Inflammatory macrophage treated with lipopolysaccharide for 4 hours (primary cell): ENCODE measurements at places on chromosomes 5 and 9.

GRCh38 chr5:68176802-68177479 lies 38.6 kb upstream of the PIK3R1 start:
- no peak for DNase-seq

GRCh38 chr9:126558051-126558665 lies 55.6 kb upstream of the LMX1B start:
- DNase-seq = peak; percentile 22

GRCh38 chr5:78837836-78838235 lies 147.3 kb downstream of the ARSB start:
- no peak for DNase-seq

- peak; percentile 90 for DNase-seq
Observed at GRCh38 chr5:159402311-159402710, 72.0 kb upstream of the IL12B start.

DNA sequence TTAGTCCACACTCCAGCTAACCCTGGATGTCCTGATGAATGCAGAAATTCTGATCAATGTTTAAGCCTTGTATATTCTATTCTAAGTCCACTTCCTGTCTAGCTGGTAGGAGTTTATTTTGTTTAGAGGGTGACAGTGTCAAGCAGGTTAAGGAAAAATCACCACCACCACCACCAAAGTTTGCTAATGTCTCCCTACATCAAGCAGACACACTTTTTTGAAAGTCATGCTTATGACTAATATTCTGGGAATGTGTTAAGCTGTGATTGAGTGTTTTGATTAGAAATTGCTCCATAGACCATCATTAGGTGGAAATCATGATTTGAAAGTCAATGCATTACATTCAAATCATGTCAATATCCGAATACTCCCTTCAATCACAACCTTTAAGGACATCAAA lies 1530.1 kb downstream of the MAT2B start:
- no peak for DNase-seq

GRCh38 chr9:33177086-33177485 lies 9.9 kb upstream of the B4GALT1 start:
- peak; percentile 77 for DNase-seq

- DNase-seq = peak; percentile 24
Observed at GRCh38 chr5:102792705-102793104, 37.6 kb downstream of the PAM start.

GRCh38 chr9:26566141-26566540 lies 326.5 kb downstream of the CAAP1 start:
- DNase-seq = no peak

DNA sequence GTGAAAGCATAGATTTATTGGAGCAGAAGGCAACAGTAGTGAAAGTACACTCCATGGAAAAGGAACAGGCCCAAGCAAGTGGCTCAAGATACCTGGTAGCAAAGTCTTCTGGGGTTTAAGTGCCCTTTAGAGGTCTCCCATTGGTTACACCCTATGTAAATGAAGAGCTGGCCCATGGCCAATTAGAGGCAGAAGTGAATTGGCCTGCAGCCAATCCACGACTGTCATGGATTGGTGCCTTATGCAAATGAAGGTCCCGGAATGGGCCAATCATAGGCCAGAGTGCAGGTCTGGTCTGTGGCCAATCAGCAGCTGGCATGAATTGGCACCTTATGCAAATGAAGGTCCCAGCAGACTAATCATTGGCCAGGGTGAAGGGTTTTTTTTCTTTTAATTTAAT lies 64.2 kb upstream of the PCSK5 start:
- DNase-seq = no peak

- no peak for DNase-seq
Observed at GRCh38 chr9:124794902-124795491, 18.1 kb downstream of the OLFML2A start.

- no peak for DNase-seq
Observed at GRCh38 chr9:37700131-37700530, 49.4 kb downstream of the FRMPD1 start.

DNA sequence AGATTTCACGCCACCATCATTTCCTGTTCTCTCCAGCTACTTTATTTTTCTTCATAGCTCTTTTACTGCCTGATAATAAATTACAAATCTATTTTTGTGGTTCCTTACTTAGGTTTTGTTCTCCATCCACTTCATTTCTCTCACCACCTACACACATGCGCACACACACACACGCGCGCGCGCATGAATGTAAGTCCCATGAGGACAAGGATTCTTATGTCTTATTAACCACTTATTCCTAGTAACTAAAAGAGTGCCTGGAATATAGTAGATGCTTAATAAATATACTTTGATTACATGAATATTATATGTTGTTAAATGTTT lies 116.5 kb downstream of the TRPM6 start:
- DNase-seq = no peak

DNA sequence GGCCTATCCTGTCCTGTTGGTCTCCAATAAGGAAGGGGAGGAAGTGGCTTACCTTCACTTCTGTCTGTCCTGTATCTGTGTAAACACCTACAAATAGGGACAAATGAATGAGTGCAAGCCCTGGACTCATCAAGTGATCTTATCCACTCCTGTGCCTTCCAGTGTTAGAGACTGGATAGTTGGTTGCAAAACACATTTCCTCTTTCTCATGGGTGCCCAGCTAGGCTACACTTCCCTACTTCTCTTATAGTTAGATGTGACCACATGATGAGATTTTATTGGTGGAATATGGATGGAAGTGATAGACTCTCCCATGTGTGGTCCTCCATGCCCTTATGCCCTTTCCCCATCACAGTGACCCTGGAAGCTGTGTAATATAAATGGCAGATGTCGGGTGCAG lies 16.9 kb upstream of the PFDN1 start:
- peak; percentile 92 for DNase-seq

DNA sequence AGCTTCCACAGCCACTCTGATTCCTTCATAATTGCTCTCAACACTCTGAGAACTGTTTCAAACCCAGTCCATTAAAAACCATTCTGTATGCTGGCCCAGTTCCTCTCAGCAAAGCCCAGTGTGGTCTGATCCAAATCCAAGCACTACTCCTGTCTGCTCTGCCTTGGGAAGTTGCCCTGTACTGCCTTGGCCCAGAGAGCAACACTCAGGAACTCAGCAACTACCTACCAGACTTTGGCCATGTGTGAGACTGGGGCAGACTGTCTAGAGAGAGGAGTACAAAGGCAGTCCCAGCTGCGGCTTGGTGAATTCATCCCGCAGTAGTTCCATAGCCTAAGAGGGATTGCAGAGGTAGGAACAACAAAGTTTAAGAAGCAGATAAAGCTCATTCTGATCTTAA lies 214.4 kb downstream of the MCTP1 start:
- DNase-seq = no peak

DNA sequence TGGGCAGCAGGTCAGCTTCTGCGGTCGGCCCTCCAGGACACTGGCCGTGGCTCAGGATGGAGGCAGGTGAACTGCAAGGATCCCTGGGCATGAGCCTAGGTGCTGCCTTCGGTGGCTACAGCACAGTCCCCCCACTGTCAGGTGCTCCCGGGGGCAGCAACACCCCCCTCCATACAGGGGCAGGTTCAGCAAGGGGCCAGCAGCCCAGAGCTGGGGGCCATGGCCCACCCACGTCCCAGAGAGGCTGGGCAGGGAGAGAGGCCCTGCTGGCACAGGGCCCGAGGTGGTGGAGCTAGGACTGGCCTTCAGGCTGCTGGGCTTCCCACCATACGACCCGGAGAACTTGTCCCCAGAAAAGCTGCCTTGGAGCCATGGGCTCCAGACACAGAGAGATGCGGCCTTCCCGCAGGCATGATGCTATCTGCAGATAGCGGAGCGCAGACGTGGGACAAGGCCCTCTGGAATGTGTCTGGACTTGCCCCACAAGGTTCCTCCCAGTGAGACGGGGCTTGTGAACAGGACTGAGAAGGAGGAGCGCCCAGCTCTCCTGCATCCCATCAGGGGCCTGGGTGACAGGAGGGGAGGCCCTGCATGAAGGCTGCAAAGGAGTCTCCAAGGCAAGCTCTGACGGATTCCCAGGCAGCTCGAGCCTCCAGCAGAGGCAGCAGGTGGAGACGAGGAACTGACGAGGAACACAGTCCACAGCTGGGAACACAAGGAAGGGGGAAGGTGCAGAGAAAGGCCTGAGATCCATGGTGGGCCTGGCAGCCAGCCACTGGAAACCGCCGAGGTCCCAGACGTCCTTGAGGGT lies 111.1 kb downstream of the VAV2 start:
- no peak for DNase-seq
